ENCODE measurements at places on chromosomes 13 and 19. TPM values are rescaled to one million over a fixed set of nuclear protein-coding genes. Genes with fewer than 3 reads are reported as not detected.

Gene CASP14
- not detected for total RNA-seq

Gene PLK5
- total RNA-seq = 0.54 TPM

DNA sequence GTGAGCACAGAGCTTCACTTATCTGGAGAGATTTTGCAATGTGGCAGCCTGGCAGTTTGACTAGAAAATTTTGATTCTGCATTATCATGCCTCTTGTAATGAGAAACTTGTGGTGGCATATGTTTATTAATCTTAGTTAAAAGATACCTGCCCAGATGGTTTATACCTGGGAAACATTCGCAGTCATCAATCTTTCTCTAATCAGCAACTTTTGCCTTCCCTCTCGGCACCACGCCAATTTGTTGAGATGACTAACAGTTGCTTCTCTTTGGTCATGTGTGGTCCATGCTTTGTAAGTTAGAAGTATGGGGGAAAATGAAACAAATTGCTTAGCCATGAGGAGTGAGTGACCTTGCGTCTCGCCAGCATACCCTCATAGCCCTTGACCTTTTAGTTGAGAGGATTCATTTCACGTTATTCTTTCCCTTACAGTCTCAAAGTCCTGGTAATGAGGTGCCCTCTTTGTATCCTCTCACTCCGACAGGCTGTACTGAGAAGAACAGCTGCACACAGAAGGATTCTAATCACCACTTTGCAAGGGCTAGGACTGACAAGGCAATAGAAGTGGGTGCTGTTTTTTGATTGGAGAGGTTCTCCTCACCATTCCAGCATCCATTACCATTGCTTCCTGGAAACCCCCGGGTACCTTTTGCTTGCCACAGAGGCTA, 201.4 kb downstream of the OXGR1 start:
- no peak for DNase-seq

DNA sequence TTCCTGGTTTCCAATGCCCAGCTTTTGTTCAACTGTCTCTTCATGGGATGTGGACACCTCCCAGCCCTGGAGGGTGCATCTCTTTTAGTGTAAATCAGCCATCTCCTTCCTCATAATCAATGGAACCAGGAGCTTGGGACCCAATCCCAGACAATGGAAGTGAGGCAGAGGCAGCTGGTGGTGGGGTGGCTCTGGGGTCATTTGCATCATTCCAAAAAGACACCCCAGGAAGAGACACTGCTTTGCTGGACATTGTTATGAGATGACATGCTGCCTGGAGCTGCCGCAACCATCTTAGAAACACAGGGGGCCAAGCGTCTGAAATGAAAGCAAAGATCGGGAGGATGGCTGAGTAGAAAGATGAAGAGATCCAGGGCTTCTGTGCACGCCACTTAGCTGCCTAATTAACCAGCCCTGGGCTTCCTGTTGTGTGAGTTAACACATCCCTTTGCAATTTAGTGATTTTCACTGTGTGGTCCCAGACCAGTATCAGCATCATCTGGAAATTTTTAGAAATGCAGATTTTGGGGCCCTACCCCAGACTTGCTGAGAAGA, 36.1 kb downstream of the IRS2 start:
- DNase-seq = peak; percentile 25

GRCh38 chr19:41604831-41605230, 22.0 kb downstream of the CEACAM4 start:
- DNase-seq = peak; percentile 65

GRCh38 chr13:66489586-66489985, 740.5 kb downstream of the PCDH9 start:
- DNase-seq = no peak

GRCh38 chr19:28497137-28497536, 715.8 kb downstream of the UQCRFS1 start:
- DNase-seq = no peak

- DNase-seq = no peak
These were observed 952.1 kb downstream of the DIAPH3 start for GRCh38 chr13:59211606-59212005.
